CD8-positive, alpha-beta memory T cell (primary cell): ENCODE measurements at places on chromosomes 1 and 21. TPM values are rescaled to one million over a fixed set of nuclear protein-coding genes. Genes with fewer than 3 reads are reported as not detected.

The WLS gene
- polyA plus RNA-seq, result not detected

DNA sequence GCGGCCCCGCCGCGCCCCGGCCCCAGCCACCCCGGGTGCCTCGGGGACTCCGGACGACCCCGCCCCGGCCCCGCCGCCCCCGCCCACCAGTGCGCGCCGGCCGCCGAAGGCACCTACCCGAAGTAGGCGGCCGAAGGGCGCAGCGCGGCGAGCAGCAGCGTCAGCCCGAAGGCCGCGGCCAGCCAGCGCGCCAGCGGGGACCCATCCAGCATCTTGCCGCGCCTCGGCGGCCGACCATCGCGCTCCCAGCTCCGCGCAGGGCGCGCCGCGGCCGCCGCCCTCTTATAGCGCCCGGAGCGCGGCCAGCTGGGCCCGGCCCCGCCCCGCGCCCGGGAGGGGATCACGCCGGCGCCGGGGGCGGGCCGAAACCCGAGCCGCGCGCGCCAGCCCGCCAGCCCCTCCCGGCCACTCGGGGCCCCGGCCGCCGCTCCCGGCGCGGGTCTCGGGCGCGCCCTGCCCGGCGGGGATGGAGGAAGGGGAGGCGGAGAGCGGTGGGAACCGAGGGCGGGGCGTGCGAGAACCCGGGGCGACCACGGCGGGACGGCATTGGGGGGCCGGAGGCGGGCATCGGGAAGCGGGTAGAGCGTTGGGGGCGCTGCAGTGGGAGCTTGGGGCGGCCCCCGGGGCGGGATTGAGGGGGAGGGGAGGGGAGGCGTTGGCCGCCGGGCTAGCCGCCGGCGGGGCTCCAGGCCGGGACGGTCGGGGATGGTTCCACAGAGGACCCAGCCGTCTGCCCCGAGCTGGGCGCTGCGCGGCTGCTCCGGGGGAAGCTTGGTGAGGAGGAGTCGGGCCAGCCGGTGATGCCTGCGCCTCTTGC, at the start of gene WNT9A:
Gene WNT9A, minus strand, starts transcription at position 257 of the 817 bp plus-strand sequence. Its CDS starts 45 bp downstream, at position 212.
- no peak for DNase-seq

DNA sequence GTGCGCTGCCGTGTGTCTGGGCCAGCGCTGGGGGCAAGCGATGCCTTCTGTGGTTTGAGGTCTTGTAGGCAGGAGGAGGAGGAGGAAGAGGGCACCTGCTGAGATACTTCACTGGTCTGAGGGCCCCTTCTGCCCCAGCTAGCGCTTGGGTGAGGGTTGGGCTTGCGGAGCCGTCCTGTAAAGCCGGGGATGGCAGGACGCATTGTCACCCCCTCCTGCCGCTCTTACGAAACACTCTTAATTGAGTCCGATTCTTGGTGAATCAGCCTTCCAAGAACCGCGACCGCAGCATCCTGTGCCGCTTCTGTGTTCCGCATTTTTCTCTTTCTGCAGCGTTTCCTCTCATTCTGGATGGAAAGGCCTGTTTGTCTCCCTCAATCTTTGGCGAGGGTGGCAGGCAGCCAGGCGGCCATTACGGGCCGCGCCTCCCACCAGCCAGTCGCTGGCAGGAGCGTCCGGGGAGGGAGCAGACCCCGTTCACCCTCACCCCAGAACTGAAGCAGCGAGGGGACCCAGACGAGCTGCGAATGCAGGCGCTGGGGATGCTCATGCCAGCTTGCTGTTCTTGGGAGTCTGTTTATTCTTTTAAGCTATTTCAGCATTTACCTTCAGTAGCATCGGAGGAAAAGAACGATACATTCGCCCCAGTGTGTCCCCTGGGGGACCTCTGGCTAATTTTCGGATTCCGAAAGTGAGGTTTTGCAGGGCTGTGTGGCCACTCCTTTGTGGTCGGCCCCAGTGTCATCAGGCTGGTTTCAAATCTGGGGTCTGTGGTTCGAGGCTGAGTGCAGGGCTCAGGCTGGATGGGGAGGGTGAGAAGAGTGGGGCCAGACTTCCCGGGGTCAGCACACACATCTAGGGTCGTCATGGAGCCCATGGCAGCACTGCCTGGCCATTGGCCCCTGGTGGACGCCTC, 62.7 kb downstream of the SKI start:
- peak; percentile 80 for DNase-seq

The MTOR gene
- polyA plus RNA-seq, result 8.0 TPM

GRCh38 chr21:38326429-38326828, 69.6 kb downstream of the KCNJ15 start:
- DNase-seq, result no peak

The SERTAD4 gene
- not detected for polyA plus RNA-seq

- DNase-seq, result no peak
Observed at GRCh38 chr21:45834821-45835293, 146.7 kb upstream of the COL6A1 start.

DNA sequence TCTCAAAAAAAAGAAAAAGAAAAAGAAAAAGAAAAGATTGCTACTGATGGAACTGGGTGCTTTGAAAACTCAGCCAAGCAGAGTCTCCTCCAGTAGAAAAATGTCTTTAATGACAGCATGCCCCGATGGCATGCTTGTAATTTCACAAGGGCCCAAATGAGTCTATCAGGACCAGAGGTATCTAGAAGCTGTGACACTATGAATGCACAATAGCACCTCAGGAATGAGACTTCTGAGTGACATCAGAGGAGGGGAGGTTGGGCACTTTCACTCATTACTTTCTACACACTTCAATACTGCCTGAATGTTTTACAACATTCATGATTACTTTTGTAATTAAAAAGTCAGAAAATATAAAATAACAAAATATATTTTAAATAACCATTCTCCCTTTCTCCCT, 15.1 kb upstream of the CD58 start:
- no peak for DNase-seq
